ENCODE measurements at places on chromosomes 7 and 10.

GRCh38 chr7:111892588-111892987 is 313.6 kb downstream of the DOCK4 start:
- DNase-seq = no peak

DNA sequence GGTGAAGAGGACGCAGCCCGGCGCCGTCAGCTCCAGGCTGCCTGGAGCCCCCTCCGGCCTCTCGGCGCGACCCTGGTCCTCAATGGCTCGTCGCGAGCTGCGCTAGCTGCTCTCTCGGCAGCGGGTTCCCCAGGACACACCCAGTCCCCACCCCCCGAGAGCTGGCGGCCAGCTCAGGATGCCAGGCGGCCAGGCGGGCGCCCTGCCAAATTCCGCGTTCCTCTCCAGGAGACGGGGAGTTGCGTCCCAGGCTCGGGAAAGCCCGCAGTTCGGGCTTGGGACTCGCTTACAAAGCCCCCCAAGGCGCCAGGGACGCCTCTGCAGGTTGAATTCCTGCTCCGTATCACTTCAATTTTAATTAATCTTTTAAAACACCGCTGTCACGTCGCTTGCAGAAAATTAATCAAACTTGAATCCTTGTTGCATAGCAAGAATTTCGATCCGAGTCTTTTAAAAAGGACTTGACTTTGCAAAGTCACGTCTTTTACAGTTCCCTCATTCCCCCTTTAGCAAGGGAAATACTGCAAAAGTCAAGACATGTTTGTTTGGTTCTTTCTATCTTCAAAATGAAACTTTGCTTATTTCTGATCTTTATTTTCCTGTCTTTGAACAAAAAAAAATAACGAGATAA is 28.2 kb downstream of the SKIDA1 start:
- peak; percentile 90 for DNase-seq

DNA sequence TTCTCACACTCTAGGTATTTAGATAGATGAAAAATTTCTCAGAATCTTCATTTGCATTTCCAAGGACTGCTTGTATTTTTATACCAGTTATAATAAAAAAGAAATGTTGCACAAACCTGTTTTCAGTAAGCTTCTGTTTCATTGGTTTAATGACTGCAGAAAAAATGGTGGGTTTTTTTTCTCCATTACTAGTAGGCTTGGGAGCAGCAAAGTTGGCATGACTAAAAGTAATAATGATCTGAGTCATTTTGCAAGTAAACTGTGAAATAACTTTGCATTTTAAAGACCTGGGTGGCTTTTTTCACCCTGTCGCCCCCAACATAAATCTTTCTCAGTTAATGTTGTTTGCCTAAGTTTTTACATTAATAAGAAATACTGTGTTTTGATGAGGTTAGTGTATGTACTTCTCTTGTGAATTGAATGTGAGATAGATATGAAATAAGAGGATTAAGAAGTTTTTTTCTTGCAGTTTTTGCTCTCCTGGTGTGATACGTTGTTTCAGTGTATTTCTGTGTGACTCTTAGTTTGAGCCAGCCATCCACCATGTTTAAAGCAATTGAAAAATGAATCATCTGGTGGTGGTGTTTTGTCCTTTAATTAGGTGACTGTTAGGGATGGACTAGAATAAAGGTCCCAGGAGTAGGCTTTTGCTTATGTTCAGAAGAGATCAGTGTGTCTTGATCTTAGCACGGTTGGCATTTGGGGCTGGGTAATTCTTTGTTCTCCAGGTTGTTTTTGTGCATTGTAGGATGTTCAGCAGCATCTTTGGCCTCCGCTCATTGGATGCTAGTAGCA is 1.8 kb downstream of the GNAI1 start:
- no peak for DNase-seq

DNA sequence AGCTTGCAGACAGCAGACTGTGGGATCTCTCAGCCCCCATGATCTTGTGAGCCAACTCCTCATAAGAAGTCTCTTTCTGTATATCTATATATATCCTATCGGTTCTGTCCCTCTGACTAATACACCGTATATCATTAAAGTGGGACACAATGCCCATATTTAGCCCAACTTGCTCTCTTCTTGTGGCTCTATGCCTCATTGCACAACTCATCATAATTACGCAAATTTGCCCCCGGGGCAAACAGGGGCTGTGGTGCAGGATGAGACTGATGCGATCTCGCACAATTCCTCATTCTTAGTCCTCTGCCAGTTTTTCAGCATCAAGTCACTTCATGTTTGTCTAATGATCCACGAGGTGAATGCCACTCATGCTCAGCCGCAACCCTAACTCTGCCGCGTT is 183.2 kb downstream of the PRPF18 start:
- peak; percentile 86 for DNase-seq

DNA sequence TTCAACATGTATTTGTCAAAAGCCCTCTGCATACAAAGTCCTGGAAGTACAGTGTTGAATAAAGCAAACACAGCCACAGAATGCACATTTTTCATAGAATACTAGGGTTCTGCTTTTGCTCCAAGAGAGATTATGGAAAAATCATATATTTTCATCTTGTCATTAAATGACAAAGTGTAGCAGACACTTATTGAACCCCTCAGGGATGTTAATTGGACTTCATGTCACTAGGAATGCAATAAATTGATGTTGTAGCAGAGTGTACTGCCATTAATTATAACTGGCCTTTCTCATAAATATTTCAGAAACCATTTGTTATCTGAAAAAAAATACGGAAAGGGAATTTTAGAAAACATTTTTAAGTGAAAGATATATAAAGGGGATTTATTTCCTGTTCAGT is 64.5 kb upstream of the TAC1 start:
- DNase-seq = no peak

DNA sequence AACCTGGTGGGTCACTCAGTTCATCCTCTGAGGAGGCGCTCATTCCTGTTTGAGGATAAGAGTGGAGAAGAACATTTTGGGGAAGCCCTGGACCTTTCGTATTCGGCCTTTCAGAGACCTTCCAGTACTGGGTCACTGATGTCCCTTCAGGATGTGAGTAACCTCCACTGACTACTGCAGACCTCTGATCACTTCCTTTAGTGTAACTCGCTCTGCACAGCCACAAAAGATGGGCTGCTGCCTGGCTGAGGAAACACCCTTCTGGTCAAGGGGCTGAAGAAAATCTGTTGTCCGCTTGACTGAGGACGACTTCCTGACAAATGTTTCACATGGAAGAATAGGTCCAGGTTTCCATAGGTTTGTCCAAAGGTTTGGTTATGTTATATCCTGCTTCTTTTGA is 15.9 kb upstream of the TBXAS1 start:
- DNase-seq = no peak

DNA sequence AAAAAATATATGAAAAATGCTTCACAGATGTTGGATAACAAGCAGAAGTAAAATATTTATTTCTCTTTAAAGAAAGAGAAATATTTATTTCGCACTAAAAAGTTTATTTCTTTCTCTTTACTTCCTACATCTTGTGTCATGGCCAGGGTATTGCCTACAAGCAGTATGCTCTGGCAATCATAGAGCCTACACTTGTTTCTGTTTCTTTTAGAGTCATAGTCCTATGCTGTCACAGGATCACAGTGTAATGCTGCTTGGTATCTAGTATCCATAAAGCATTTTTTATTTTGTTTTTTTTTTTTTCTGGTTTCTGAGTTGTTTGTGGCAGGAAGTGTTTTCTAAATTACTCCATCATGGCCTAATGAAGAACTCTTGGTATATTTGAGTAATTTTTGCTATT is 116.0 kb downstream of the ATRNL1 start:
- DNase-seq = no peak

- DNase-seq = no peak
Observed at GRCh38 chr7:15407910-15408309, 153.9 kb downstream of the AGMO start.

GRCh38 chr10:62335326-62335725 is 38.8 kb upstream of the ZNF365 start:
- no peak for DNase-seq

DNA sequence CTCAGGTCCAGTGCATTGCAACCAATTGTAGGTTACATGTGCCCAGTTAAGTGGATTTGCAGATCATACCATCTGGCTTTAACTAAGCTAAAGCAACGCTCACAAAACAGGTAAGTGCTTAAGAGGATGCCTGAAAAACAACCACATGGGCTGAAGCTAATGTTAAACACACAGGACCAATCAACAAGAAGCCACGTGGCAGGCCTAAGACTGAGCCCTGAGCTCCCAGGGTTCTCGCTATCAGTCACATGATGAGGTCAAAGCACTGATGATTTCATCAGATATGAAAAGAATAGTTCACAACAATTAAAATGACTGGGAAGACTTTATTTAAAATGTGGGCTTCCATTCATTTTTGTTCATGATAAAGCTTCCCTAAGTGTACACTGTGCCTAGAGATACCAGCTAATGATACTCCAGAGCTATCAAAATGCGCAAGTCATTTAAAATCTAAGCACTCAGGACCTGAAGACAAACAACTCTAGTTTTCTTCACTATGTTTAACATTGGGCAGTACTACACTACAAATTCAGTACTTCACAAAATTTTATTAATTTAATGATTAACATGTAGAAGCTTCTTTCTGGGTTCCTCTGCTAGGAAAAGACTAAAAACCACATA is 90.6 kb downstream of the PIP4K2A start:
- no peak for DNase-seq

DNA sequence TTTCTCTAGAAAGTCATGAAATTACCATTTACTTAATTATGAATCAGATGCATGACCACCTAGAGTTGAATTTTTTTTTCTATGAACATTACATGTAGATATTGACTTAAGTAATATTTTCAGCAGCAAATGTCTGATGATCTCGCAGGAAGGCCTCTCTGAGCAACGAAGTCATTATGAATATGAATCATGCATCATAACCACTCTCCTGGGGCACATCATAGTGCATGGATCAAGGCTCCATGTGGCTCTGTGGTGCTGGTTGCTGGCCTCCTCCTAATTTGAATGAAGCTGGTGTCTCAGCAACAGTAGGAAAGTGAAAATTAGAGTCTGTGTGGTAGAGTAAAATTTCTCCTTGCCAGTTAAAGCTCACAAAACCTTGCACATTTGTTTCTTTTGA is 121.4 kb upstream of the INHBA start:
- no peak for DNase-seq

DNA sequence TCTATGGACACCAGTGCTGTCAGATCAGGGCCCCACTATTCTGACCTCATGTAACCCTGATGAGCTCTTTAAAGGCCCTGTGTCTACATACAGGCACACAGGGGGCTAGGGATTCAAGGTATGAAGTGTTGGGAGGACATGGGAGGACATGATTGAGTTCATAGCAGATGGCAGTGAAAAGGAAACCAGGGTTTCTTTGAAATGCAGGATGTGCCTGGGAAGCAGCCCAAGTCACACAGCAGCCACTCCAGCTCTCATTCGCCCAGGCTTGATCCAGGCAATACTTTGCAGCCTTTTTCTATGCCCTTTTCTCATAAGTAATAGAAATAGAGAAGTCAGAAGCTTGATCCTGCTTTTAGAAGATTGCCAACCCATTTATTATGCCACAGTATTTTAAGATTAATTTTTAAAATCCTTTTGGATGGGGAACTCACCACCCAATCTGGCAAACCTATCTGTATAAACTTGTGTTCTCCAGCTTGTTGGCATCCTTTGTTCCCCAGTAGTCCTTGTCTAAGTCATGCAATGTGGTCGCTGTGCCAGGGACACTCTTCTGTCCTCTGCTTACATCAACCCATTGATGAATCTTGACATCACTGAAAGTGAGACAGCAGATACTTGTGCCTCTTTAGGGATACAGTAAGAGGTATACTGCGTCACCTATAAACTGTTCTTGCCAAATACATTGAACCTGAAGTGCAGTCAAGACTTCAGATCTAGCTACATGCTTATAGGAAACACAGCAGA is 95.0 kb downstream of the TAF3 start:
- DNase-seq = no peak

DNA sequence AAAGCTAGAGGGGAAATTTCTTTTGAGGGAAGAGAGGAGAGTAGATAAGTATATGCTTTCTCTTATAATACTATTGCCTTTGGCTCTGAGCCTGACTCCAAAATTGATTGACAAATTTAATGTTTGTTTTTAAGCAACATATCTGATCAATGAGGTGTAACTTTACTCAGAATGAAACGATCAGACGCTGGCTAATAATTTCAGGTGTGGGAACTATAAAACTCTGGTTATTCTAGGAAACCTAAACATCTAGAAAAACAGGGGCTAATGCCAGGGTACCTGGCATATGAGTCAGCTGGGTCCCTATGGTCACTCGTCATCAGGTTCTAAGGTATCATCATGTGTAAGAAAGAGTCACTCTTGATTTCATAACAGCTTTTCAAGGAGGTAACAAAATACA is 139.7 kb downstream of the ATE1 start:
- DNase-seq = no peak

DNA sequence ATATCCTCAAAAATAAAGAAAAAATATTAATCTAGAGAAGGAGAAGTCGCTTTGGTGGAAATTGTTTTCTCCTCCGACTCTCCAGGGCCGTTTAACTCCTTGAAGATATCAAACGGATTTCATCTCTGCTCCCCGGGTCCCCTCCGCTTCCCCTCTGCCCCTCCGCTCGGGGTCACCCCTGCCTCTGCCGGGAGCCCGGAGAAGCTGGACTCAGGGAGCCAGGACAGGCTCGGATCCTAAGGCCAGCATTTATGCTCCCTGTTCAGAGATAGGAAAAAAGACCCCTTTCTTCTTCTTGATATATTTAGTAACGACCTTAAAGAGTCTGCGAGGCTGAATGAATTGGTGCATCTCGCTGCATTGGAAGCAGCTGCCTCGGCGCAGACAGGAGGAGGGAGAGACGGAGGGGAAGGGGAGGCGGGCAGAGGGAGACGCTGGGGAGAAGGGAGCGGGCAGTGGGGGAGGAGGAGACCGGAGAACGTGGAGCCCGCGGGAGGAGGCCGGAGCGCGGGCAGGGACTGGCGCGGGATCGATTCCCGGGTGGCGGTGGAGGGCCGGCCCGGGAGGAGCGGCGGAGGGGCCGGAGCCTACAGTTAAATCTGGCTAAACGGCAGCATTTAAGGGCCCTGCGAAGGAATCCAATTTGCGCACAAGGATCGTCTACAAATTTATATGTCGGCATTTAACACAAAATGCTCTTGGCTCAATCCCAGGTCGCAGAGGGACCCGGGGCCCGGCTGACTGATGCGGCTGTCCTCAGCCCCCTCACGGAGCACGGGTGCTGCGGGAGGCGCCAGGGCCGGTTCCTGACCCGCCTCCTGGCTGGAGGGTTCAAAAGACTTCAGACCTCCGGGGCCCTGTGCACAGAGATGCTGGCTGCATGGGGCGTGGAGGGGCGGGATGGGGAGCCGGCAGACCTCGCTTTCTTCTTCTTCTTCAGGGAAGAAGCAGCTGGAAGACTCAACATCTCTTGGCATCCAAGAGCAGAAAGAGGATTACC is 55.6 kb downstream of the CRTAC1 start:
- no peak for DNase-seq

All from breast epithelium (tissue), 4 donors.